Gastroesophageal sphincter (tissue), 4 donors: ENCODE measurements at places on chromosomes 13 and 19.

DNA sequence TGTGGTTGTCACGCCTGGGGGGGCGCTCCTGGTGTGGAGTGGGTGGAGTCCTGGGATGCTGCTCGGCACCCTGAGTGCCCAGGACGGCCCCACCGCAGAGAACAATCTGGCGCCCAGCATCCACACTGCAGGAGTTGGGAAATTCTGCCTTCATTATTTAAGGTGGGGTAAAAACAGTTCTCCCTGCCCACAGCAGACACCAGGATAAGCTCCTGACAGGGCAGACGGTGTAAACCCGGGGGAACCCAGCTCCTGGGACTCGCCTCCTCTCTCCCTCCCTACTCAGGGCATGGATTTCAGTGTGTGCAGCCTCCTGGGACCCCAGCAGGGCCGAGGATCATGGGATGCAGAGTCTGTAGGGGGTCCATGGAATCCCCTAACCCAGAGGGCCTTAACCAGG lies 7.7 kb upstream of the WDR18 start:
- ATAC-seq: no peak

DNA sequence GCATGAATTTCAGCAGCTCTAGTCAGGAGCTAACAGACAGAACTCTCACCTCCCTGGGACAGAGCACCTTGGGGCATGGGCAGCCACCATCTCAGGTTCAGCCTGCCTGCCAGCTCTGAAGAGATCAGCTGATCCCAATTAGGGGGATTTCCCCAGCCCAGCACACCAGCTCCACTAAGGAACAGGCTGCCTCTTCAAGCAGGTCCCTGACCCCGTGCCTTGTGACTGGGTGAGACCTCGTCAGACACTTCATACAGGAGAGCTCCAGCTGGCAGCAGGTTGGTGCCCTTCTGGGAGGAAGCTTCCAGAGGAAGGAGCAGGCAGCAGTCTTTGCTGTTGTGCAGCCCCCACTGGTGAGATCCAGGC lies 84.5 kb upstream of the UFM1 start:
- ATAC-seq: no peak

GRCh38 chr19:10892256-10892655 lies 20.9 kb downstream of the CARM1 start:
- ATAC-seq: no peak

DNA sequence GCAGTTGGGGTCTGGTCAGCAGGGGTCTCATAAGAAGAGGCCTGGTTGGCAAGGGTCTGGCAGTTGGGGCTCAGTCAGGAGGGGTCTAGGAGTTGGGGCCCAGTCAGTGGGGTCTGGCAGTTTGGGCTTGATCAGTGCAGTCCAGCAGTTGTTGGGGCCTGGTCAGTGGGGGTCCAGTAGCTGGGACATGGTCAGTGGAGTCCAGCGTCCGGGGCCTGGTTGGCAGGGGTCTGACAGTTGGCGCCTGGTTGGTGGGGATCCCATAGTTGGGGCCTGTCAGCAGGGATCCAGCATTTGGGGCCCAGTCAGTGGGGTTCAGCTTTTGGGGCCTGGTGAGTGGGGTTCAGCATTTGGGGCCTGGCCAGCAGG lies 60.5 kb upstream of the TPM4 start:
- no peak for ATAC-seq

- no peak for ATAC-seq
Measured at GRCh38 chr13:83515268-83516015, 366.8 kb downstream of the SLITRK1 start.

GRCh38 chr13:113820813-113821651 lies 42.8 kb downstream of the GAS6 start:
- peak; percentile 89 for ATAC-seq

- no peak for ATAC-seq
Measured at GRCh38 chr19:34066007-34066643, 106.2 kb upstream of the LSM14A start.

GRCh38 chr19:1363599-1363998 lies 20.1 kb upstream of the NDUFS7 start:
- ATAC-seq: no peak

DNA sequence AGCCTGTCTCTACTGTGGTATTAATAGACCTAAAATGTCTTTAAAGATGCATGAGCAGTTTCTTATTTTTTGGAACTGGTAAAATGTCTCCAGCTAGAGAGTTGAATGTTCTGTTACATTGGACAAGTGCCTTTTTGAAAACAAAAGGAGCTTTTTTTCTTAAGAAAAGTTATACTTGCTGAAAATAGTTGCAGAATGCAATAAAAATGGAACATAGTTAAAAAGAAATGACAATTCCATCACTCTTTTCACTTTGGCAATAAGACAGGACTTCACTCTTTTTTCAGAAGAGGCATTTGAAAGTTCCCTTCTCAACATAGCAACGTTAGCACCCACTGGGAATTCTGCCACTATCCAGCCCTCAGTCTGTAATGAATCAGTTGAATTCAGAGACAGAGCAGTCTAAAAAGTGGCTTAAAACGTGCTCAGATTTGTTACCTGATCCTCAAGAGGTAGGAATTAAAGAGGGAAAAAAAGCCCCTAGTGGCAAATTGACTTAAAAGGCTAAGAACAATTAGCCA lies 10.1 kb downstream of the RGCC start:
- ATAC-seq: no peak

DNA sequence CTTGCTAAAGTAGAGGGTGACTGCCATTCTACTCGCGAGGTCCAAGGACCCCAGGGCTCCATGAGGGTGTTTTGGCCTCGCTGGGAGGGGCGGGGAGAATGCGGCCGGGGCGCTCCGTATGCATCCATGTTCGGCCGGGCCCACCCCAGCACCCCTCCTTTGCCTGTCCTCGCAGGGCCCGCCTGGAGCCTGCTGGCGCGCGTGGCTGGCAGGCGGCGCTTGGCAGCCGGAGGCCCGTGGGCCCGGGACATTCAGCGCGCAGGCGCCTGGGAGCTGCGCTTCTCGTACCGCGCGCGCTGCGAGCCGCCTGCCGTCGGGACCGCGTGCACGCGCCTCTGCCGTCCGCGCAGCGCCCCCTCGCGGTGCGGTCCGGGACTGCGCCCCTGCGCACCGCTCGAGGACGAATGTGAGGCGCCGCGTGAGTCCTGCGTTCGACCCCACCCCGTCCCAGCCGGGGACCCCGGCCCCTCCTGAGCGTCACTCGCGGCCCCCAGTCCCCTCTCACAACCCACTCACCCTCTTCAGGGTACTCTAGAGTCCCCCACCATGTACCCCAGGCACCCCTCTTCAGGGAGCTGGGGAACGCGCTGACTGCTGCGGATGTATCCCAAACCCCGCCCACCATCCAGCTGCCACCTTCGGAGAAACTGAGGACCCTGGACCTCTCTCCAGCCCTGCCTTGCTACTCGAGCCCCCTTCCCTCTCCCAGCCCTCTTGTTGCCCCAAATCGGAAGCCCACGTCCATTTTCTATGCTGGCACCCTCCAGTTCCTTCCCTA lies 4.1 kb downstream of the DLL3 start:
- peak; percentile 77 for ATAC-seq

DNA sequence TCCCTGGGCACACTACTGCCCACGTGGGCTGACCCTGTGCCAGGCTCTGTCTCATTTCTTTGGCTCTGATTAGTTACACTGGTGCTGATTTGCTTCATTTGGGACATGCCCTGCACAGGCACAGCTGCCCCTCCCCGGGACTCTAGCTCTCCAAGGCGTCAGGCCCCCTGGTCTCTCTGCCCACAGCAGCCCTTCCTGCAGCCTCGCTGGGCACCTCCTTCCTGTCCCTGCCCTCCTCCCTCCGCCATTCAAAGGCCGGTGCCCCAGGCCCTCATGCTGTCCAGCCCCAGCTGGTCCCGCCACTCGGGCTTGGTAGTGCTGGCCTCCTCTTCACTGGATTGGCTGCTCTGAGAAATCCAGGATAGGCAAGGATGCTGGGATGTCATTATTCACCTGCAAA lies 73.1 kb downstream of the ERICH6B start:
- no peak for ATAC-seq

DNA sequence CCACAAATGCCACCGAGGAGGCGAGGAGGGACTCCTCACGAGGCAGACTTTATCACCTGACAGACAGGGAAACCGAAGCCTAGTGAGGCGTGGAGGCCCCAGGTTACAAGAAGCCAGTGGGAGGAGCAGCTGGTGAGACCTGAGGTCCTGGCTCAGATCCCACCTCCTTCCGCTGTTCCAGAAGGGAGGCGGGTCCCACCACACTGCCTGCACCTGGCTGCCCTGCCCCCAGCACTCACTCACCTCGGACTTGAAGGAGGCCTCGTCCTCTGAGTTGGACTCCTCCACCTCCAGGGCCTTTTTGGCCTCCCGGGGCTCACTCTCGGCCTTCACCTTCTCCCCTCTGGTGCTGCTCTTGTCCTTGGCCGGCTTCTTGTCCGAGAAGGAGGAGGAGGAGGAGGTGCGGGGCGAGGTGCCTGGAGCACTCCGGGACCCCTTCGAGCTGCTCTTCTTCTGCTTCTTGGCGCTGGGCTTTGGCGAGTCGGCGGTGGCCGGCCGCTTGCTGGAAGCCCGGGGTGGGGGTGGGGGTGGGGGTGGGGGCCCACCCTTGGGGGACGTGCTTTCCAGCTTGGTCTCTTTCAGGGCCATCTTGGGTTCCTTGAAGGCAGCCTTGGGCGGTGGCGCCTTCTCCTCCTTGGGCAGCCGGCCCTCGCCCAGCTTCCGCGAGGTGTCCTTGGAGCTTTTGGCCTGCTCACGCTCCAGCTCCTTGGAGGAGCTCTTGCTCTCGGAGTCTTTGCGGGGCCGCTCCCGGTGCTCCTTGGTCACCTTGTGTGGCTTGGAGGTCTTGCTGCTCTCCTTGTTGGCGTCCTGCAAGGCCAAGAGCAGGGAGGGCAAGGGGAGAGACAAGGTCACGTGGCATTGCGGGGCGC lies 57.7 kb downstream of the MLLT1 start:
- no peak for ATAC-seq

GRCh38 chr13:66359910-66360552 lies 870.1 kb downstream of the PCDH9 start:
- ATAC-seq: no peak

DNA sequence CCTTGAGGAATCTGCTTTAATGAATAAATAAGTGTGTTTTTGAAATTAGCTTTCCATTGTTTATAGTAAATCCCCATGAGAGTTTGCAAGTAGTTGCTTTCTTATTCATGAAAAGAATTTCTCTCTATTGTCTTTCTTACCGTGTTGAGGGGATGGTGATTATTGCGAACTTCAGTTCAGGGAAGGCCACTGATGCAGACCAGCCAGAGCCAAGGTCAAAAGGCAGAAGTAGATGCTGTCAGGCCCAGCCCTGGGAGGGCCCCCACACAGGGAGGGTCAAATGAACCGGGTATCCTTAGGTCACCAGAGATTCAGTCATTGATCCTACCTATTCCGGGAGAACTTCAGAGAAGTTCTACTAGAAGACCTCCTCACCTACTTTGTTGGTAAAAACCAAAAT lies 185.9 kb downstream of the NUFIP1 start:
- ATAC-seq: no peak

- ATAC-seq: no peak
Measured at GRCh38 chr19:31903979-31904378, 441.4 kb upstream of the ZNF507 start.

- ATAC-seq: no peak
Measured at GRCh38 chr13:71252184-71252704, 614.8 kb downstream of the DACH1 start.

DNA sequence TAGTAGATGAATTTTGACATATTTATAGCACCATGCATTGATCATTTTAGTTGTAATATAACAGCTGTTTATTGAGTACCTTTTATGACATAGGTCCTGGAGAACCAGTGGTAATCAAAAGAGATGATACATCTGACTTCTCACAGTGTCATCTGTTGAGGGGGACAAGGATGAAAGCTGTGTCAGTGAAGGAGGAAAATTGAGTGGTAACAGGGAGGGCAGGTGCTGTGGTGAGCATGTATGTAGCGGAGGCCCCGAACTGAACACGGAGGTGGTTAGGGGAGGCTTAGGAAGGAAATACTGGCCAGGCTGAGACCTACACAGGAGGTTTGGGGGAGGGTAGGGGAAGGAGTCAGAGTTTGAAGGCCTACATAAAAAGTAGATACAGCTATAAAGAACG lies 199.7 kb downstream of the GGACT start:
- no peak for ATAC-seq

- ATAC-seq: no peak
Measured at GRCh38 chr19:39937094-39937720, 2.8 kb upstream of the FCGBP start.

- peak; percentile 14 for ATAC-seq
Measured at GRCh38 chr19:13098277-13099072, 4.2 kb downstream of the LYL1 start.

- ATAC-seq: no peak
Measured at GRCh38 chr13:50152655-50153309, 137.5 kb downstream of the KCNRG start.
